ENCODE measurements at places on chromosomes 13 and 19.

DNA sequence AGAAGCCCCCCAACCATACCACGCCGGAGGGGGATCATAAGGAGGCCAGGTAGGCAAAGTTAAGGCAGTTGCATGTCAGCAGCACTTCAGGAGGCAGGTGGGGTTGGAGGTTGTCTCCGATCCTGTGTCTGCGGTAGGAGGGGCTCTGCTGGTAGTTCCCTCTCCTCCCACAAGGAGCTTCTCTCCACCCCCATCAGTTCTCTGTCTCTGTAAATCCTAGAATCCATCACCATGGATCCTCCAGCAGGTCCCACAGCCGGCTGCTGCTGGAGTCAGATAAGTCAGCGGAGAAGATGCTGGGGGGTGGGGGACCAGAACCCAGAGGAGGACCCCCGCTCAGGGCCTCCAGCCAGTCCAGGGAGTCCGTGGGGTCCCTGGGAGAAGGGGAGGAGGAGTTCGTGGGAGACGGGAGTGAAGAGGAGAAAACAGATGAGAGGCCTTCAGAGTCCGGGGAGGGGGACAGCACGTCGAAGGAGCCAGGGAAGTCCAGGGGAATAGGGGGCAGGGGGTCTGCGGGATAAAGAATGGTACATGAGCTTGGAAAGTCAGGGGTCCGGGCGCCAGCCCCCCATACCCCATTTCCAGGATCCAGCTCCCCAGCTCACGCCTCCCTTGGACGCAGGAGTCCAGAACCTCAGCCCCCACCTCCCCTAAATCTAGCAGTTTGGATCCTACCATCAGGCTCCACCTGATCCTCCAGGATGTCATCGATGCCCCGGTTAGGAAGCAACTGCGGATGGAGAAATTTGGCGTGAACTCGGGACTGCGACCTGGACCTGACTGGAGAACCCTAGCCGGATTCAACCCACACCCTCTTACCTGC is 6.3 kb downstream of the MAMSTR start:
- ATAC-seq = 0 out of 3 replicates have a peak, but pooled peaks have one; percentile 9

DNA sequence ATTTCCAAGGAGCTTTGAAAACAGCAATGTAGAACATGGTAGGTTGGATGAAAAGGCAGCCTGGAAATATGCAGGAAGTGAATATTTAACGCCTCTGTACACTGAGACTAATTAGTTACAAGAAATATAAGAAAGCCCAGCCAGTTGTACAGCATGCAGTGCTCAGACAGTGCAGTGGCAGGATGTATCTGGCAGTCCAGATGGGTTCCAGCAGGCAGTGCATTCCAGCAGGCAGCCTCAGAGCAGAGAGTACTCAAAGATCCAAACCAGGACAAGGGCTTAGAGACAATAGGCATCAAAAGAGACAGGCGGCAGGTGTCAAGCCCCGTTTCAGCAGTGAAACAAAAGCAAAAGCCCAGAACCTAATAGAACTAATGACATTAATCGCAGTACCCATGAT is 2776.3 kb downstream of the PCDH9 start:
- ATAC-seq = peak; percentile 84

GRCh38 chr19:10812902-10813404 is 23.1 kb downstream of the TMED1 start:
- ATAC-seq = peak; percentile 86

DNA sequence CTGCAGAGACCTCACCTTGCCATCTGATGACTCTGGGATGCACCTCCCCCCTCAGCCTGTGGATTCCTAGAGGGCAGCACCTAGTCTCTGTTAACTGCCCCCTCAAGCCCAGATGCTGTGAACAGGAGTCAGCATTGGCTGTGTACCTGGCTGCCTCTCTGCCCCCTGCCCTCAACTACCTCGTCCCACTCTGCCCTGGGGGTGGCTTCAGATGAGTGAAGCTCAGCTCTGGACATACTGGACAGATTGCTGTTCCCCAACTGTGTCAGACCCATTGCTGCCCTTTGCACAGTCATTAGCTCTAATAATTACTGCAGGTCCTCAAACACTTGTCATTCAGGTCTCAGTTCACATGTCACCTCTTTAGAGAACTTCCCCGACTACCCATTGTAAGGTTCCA is 182.1 kb upstream of the TSHZ3 start:
- no peak for ATAC-seq

DNA sequence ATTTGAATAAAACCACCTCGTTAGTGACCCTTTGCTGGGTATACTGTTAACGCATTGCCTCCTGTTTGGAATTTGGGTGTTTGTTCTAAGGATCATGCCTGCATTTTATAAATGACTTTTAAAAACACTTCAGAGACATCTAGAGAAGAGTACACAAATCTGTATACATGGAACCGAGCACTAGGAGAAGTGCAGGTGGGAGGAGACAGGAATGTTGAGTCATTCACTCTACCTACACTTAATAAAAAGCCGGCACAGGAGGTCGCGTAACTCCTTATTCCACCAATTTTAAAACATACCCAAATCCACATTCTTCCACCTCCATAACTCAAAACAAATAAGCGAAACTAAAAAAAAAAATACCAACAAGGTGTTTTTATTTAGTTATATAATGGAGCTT is 48.6 kb downstream of the FGF9 start:
- ATAC-seq = no peak

DNA sequence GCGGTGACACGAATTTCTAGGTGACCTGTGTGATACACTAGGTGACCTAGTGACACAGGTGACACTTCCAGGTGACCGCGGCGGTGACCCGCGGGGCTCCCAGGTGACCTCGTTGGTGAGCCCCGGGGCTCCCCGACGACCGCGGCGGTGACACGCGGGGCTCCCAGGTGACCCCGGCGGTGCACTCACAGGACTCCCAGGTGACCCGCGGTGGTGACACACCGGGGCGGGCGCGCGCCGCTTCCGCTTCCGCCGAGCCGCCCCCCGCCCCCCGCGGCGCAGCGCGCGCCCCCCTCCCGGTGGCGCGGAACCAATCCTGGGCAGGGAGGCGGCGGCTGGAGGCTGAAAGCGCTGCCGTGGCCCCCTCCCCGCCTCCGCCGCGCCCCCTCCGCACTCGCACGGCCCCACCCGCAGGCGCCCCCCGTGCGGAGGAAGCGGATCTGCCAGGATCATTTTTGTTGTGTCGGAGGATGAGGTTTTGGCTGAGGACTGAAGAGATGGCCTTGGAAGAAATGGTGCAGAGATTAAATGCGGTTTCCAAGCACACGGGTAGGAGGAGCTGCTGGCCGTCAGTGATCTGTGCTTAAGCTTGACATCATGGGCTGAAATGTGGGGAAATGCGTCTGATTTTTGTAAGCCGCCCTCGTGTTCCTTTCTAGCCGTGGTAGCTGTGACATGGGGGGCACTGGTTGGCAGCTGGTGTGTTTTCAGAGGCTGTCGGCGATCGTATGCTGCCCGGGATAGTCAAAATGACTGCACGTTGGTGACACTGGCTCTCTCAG is at the start of gene MCF2L:
MCF2L (plus strand) TSS at position 305 of the 782 bp plus-strand sequence; CDS start at position 471, 166 bp downstream.
- peak; percentile 79 for ATAC-seq

- no peak for ATAC-seq
Observed at GRCh38 chr13:48297131-48297786, 6.3 kb upstream of the RB1 start.

DNA sequence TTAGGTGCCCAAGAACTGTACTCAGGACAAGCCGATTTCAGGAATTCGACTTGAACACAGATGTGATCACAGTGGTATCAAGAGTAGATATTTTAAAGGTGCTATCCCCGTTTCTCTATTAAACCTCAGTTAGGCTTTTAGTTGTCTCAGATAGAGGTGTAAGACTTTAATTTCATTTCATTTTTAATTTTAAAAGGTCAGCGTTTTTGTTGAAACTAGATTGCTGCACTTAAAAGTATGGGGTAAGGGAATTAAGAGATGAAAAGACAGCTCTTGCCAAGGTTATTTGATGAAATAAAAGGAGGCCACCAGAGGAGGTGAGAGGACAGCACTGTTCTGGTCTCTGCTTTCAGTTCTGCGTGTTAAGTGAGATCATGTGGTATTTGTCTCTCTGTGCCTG is 48.6 kb downstream of the SPATA13 start:
- ATAC-seq = no peak

DNA sequence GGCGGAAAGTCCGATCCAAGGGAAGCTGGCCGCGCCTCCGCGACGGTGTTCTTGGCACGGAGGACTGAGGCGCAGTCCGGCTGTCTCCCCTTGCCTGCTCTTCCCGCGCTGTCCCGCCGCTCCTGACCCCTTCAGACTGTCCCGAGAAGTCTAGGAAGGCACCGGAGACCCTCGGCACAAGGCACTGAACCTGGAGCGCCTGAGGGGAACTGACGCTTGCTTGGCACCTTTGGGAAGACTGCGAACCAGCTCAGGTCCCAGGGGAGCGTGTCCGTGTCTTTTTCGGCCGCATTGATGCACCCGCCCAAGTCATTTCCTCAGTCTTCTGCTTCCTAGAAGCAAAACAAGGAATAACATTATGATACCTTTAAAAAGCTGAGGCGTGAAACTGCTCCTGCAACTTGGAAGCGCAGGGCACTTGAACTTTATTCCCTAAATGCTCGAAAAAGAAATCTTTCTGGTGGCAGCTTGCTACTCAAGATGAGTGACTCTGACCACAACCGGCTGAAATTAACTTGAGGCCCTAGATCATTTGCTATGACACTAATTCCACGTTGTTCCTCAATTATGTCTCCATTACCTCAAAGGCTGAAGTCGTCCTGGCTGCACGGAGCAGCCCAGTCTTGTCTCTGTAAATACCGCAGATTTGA is 735 bp upstream of the FLT1 start:
- ATAC-seq = no peak

GRCh38 chr13:93080587-93080986 is 146.0 kb upstream of the GPC6 start:
- ATAC-seq = no peak

GRCh38 chr13:75847588-75847987 is 211.5 kb downstream of the LMO7 start:
- ATAC-seq = no peak

- ATAC-seq = no peak
Observed at GRCh38 chr13:45401314-45401713, 16.9 kb downstream of the SLC25A30 start.

GRCh38 chr19:42467183-42467760 is 24.5 kb upstream of the CXCL17 start:
- ATAC-seq = peak; percentile 32

DNA sequence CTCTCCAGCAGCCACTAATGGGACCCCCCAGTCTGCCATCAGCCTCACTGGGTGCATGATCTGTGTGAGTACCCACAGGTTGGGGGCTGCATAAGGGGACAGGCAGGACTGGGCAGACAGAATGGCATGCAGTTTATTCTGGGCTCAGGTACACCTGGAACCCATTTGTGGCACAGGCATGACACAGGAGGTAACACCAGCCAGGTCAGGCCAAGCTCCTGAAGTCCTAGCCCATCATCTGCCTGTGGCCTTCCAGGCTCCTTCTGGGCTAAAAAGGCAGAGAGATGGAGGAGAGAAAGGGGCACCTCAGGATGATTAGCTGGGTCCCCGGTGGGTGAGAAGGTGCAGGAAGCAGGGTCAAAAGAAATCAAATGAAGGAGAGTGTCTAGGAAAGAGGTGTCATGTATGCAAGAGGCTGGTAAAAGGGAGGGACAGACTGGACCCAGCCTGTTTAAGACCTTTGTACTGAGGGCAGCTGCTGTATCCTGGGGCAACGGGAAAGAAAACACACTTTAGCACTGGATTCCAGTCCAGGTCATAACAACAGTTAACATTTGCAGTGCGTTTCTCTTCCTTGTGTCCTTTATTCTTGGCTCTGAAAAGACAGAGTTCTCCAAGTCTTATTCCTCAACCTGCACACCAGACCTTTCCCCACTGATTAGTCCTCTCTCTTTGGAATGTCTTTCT is 20.2 kb upstream of the DGKH start:
- ATAC-seq = peak; percentile 37

DNA sequence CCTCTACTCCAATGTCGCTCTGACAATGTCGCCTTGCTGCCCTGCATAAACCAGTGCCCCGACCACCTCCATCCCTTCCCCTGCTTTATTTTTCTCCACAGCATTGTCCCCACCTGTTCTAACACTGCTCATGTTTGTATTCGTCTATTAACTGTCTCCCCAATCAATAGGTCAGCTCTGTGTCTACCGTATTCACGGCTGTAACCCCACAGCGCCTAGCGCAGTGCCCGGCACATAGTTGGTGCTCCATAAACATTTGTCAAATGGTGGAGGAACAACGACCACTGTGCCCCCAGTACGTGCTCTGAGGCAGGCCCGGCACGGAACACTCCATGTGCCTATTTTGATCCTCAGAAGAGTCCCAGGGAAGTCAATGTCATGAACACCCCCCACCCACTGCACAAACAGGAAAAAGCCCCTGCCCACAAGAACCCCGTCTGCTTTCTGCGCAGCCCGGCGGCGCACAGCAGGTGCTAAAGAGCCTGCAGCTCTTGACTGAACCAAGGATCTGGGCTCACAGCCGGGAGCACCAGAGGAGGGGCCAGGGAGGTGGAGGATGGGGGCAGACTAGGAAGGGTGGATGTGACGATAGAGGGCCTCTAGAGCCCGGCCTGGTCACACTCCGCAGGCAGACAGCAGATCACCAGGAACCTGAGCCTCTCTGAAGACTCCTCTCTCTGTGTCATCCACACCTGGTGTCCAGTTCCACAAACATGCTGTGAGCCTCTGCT is 1.8 kb upstream of the CEACAM16 start:
- no peak for ATAC-seq

DNA sequence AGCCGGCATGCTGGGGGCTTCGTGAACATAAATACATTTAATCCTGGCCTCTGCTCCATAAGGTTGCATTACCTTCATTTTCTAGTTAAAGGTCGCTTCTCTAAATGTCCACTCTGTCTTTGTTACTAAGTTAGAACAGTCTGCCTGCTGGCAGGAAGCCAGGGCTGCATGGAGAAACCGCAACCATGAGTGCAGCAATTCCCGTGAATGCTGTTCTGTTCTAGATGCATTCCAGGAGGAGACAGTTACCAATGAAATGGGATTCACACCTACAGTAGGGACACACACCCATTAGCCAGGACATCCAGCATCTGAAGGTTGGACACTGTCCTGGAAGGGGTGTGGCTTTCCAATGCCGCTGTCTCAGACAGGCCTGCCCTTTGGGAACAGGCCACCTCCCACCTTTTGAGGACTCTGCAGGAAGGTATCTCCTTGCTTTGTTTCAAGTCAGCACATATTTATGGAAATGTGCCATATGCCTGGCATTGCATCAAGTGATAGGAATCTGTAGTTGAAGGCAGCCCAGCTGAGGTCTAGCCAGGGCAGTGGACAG is 129.7 kb downstream of the SLC7A1 start:
- peak; percentile 83 for ATAC-seq

Measured in SK-N-SH treated with all-trans-retinoic acid at 6 μM for 48 hours (cell line).